ENCODE measurements at places on chromosomes 5 and 9.

DNA sequence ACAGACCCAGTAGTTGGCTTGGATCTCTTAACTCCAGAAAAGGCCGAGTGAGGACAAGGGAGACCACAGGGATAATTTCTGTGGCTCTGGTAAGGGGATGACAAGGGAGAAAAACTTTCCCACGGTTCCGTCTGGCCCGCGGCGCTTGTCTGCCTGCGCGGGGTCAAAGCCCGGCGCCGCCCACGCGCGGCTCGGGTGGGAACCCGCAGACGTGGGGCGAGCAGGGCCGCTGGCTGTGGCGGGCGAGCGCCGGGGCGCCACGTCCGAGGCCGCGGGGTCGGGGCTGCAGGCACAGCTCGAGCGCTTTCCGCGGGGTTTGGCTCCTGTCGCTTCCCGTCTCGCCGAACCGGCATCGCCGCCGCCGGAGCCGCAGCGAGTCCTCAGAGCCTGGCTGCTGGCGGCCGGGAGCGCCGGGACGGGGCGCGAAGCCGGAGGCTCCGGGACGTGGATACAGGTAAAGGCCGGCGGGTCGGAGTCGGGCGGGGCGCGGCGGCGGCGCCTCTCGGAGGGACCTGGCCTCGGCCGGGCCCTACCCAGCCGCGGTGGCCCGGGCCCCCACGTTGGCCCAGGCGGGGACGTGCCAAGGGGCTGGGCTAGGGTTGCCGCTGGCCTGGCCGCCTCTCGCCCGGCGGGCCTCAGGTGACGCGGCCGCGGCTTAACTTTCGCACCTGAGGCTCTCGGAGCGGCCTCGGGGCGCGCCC lies at the start of gene RNF180:
RNF180 (plus strand) TSS at position 344 of the 701 bp plus-strand sequence. CDS start 34,965 bp downstream, outside the sequence.
- DNase-seq = no peak

DNA sequence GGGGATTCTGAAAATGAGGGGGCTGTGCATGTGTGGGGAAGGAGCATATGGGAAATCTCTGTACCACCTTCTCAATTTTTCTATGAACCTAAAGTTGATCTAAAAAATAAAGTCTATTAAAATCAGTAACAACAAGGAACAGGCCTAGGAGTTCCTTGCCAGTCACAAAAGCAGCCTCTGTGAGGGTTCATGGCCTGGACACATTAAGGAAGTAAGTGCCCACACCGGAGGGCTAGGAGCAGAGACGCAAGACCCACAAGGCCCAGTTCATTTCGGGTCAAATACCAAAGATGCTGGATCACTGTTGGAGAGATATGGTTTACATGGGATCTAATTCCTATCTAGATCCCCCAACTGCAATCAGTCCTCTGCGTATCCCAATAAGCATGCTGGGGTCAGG lies 88.4 kb downstream of the SEMA4D start:
- peak; percentile 29 for DNase-seq

DNA sequence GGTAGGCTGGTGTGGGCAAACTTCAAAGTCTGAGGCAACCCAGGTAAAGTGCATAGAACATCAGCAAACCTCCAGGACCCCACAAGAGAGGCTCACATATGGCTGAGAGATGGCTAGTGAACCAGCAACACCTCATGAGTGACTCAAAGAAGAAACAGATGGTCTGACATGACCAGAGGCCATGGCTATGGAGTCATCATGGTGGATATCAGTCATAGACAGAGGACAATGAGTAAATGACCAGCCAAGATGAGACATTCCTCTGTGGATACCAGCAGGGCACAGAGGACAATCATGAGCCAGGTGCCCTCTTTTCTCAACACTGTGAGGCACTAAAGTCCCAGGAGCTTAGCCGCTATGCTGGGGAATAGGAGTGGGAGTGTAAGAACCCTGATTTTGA lies 180.8 kb downstream of the RASEF start:
- no peak for DNase-seq

DNA sequence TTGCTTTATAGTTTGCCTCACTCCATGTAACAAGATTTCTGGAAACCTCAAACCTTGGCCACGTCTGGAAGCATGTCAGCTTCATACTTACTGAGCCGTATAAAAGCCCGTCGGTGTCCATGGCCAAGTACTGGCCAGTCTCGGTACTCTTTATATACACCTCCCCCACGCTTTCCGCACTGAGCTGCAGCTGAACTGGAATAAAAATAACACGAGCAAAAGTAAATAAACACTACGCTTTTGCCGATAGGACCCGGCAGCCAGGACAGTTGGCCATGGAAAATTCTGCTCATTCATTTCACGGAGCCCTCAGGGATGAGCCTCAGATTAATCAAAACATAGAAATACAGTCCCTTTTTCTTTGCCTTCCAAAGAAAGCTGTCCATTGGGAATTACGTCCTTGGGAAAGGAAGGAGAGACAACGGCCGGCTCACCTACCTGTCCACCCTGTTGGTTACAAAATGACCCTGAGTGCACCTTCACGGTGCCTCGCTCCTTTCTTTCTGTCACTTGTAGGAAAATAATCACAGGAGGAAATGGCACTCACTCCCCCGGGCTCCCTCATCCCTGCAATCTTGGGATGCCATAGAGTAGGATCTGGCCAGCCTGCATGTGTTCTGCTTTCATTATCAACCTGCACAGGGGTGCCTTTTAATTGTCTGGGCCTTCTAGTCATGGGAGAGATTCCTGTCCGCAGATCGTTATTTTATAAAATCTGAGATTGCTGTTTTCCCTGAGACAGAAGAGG lies 85.1 kb downstream of the FGF1 start:
- no peak for DNase-seq

- DNase-seq = no peak
Measured at GRCh38 chr9:118786877-118787276, 582.4 kb downstream of the BRINP1 start.

GRCh38 chr9:22682961-22683699 lies 236.5 kb downstream of the DMRTA1 start:
- no peak for DNase-seq

DNA sequence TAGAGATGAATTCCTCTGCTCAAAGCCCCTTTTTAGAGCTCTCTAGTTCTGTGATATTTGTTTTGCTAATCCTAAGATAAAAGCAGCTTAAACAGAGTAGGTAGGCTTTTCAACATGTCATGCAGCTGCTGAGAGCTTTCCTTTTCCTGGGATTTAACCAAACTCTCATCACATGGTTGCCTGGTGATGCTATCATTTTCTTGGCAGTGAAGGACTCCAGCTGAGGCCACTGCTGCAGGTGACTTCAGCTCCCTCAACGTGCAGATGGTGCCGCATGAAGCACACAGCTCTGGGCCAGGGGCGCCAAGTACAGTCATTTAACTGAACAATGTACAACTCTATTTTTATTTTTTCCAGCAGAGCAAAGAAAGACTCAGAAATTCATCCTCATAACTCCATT lies 42.2 kb downstream of the SECISBP2 start:
- DNase-seq = no peak

- no peak for DNase-seq
Measured at GRCh38 chr5:66987126-66987525, 209.5 kb downstream of the CD180 start.

DNA sequence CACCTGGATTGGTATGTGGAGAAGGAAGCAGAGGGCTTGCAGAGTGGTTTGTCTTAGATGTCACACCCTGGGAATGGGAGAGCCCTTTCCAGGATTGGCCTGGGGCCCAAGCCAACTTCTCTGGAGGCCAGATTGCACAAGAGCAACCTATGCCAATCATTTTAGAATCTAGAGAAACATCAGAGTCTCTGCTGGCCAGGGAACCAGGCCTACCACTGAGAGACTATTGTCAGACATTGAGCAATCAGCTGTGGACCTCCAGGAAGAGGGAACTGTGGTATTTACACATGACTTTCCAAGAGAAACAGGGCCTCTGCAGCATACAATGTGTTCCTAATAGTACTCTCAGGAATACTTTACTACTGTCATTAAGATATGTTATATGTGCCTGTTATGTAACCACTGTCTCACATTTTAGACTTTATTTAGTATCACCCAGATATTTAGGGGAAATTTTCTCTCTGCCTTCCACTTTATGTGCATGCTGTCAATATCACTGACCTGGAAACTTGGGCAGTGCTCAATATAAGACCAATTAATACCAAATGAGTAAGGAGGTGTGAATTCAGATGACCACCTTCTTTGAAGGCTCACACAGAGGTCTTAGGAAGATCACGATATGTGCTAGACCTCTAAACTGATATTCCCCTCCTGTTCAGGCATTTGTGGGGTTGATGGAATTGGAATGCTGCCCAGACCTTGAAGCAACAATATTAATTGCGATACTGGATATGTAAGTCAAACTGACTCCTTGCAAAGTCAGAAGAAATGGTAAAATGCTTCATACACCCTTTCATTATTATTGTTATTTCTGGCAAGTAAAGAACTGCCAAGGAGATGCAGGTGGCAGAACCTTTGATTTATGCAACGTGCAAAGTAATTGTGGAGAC lies 20.5 kb upstream of the CCL28 start:
- peak; percentile 17 for DNase-seq

DNA sequence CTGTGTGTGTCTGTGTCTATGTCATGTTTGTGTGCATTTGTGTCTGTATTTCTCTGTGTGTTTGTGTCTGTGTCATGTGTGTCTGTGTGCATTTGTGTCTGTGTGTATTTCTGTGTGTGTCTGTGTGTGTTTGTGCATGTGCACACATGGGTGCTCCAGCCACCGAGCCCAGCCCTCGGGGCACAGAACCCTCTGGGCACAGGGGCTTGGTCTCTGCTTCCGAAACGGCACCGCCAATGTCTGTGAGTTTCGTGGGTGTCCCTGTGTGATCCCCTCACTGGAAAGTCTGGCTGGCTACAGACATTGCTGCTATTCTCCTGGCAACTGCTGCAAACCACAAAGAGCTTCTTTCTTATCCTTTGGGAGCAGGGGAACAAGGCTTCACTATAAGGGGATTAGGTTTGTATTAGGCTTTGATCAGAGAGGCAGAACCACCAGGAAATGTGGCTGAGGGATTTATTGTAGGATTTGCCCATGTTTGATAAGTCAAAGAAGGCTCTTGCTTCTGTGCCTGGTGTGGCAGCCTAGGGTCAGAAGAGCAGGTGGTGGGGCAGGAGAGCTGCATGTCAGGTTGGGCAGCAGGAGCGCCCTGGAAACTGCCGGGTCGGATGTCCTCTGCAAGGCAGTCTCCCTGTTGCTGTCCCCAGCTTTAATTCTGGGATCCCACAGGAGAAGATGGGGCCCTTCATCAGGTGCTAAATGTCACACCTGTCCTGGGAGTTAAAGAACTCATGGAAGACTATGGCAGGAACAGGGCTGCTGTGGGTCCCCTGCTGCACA lies 39.6 kb upstream of the FCN1 start:
- no peak for DNase-seq

DNA sequence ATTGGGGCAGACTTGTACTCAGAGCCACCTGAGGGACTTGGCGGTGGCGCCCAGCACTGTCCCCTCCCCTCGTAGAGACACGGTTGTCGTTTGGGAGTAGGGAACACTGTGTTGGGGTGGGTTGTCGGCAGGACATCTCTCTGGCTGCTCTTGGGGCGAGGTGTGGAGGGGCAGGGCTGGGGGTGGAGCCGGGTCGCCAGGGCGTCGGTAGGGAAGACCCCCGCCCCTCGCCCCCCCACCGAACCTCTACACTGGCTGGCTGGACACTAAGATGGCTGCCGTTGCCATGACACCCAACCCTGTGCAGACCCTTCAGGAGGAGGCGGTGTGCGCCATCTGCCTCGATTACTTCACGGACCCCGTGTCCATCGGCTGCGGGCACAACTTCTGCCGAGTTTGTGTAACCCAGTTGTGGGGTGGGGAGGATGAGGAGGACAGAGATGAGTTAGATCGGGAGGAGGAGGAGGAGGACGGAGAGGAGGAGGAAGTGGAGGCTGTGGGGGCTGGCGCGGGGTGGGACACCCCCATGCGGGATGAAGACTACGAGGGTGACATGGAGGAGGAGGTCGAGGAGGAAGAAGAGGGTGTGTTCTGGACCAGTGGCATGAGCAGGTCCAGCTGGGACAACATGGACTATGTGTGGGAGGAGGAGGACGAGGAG lies 778 bp downstream of the TRIM41 start:
- peak; percentile 62 for DNase-seq

DNA sequence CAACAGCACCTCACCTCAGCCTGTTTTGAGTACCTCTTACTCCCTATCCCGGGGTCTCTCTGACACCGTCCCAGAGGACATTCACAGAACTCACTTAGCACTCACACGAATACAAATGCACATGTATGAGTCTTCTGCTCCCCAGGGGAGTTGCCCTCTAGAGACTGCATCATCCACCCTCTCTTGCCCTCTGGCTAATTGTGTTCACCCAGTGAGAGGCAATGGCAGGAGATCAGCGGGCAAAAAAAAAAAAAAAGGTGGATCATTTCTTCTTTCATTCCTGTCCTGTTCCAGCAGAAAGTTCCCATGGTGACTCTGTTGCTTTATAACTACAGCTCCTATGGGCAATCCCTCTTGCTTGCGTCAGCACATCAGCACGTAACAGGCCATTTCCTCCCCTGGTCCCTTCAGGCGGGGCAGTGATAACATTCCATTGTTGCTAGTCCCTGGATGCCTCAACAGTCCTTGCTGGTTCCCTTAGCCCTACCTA lies 23.5 kb upstream of the SNX2 start:
- DNase-seq = no peak

DNA sequence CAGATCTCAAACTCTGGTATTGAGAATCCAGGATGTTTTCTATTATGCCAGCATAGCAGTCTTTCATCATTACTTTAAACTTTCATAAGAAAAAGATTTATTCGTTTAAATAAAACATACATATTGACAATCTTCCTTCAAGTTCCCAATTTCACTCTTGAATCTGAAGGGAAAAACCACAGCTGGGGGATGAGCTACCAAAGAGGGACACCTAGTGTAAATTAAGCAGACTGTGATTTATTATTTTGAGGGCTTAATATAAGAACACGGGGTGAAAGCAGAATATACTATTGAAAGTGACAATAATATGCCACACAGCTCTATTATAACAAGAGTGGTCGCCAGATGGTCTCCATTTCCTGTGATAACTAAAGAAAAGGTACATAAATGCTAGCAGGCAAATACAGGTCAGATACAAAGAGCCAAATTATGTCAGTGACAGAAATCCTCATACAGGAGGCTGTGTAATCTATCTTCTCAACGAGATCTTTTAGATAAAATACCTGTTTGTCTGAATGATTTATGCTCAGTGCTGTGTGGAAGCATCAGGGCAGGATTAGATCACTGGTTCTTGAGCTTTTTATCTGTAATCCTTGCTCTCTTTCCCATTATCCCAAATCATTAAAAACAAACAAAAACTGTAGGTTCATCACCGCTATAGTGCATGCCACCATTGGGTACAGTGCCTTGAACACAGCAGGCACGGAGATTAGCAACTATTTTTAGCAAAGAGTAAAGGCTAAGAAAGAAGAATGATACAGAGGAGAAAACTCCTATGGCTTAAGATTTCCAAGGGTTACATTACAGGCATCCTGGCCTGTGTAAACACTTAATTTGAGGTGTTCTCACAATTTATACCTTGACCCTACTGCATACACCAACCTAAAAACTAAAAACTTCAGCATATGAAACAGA lies 116.6 kb downstream of the DROSHA start:
- no peak for DNase-seq

GRCh38 chr9:111036429-111036789 lies 1.9 kb downstream of the LPAR1 start:
- no peak for DNase-seq

- no peak for DNase-seq
Measured at GRCh38 chr9:129936222-129936621, 101.0 kb downstream of the USP20 start.
